Keratinocyte (primary cell): ENCODE measurements at places on chromosomes 16 and 17. TPM values are rescaled to one million over a fixed set of nuclear protein-coding genes. Genes with fewer than 3 reads are reported as not detected.

GRCh38 chr17:37488009-37488604 lies 1.6 kb upstream of the DUSP14 start:
- H3K4me1 ChIP-seq = peaks cover 33% of the 10 kb centered on the region
- no peak for DNase-seq
- peak overlapping the region; percentile 99 for H3K27ac ChIP-seq
- H3K36me3 ChIP-seq = no peaks in the 10 kb centered on the region
- peak overlapping the region; percentile 67 for H3K4me3 ChIP-seq

DNA sequence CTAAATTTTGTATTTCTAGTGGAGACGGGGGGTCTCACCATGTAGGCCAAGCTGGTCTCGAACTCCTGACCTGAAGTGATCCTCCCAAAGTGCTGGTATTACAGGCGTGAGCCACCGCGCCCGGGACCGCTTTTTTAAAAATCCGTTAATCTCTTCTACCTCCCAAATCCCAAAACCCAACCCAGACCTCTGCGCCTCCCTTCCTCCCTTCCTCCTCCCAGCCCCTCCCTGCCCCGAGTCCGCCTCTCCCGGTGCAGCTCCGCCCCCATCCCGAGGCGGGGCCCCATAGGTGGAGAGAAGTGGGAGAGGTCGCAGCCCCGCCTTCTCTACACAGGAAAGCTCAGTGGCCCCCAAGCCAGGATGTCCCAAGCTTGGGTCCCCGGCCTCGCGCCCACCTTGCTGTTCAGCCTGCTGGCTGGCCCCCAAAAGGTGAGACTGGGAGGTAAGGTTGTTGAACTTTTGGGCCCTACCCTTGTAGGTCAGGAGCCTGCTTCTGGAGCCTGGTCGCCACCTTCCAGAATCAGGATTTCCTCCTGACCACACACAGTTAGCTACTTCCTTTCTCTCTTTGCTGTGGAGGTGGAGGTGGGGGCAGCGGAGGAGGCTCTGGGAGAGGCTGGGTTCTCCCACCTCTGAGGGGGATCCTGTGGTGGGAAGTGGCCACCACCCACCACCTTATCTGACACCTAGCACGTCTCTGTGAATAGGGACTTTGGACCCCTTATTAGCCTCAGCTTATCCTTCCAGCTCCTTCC lies at the start of gene TMEM92:
Gene TMEM92, plus strand, starts transcription at position 325 of the 755 bp plus-strand sequence. Its CDS starts 36 bp downstream, at position 361.
- H3K27me3 ChIP-seq = no peaks in the 10 kb centered on the region
- H3K4me3 ChIP-seq = peak within 1 kb of the TSS; percentile 53
- H3K4me1 ChIP-seq = peaks cover 29% of the 10 kb centered on the region
- no peak for DNase-seq
- H3K36me3 ChIP-seq = no peaks in the 10 kb centered on the region
- H3K27ac ChIP-seq = no peak within 1 kb of the TSS

- H3K27ac ChIP-seq = no peak overlapping the region
- H3K27me3 ChIP-seq = no peaks in the 10 kb centered on the region
- H3K36me3 ChIP-seq = no peaks in the 10 kb centered on the region
- H3K4me3 ChIP-seq = no peak overlapping the region
- DNase-seq = no peak
Measured at GRCh38 chr16:11182411-11182810, 73.6 kb downstream of the SOCS1 start.

The DLX4 gene
- 0.10 to 0.22 TPM (median 0.18 TPM) in 3 replicates for polyA plus RNA-seq
